ENCODE measurements at places on chromosomes 5 and 9.
A peak's percentile ranks its signal among the peaks of the same experiment; 100 is the strongest.

DNA sequence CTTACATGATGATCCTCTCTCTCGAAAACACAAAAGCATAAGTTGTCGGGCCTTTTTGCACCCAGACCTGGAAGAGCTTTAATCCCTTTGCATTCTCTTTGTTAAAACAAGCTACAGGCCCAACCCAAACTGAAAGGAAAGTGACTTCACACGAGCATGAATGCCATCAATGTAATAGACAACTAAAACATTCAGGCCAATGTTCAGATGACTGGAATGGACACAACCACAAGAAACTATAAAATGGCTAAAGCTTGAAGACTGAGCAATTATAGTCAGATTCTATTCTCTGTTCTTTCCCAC is 45.5 kb downstream of the RFX3 start:
- DNase-seq: no peak

GRCh38 chr5:5293029-5293428 is 129.4 kb upstream of the ICE1 start:
- no peak for DNase-seq

GRCh38 chr9:115939065-115939765 is 214.4 kb upstream of the PAPPA start:
- DNase-seq: no peak

DNA sequence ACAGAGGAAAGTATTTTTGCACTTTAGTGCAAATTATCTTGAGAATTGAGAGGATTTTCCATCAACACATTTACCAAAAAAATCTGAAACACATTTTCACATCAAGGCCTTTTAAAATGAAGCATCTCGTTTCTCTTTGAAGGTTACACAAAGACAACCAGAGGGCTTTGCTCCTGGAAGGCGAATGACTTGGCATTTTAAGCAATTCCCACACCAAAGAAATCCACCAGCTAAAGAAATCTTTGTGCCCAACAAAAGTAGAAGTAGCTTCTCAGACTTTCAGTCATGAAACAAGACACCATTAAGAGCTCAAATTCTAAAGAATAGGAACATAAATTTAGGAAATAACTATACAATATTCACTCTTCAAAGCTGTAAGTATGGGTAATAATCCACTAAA is 59.9 kb downstream of the HABP4 start:
- DNase-seq: no peak

DNA sequence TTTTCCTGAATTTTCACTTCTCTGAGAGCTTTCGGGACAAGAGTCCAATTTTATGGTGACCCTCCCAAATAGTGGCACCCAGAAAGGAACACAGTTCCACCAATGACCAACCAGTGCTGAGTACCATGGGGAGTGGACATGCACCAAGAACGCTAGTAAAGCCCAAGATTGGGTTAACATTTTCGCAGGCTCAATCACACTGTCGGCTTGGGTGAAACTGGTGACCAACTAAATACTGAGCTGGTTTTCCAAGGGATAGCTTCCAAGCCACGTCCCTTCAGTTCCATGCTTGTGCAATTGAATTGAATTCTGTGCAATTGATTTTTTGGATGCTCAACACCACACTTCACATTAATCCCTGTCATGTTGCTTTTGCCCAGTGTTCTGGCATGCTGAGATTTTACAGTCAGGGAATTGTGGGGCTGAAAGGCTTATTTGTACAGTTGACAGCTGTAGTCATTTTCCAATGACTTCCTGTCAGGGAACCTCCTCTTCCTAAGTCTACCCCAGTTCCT is 37.6 kb upstream of the TRMT10B start:
- no peak for DNase-seq

DNA sequence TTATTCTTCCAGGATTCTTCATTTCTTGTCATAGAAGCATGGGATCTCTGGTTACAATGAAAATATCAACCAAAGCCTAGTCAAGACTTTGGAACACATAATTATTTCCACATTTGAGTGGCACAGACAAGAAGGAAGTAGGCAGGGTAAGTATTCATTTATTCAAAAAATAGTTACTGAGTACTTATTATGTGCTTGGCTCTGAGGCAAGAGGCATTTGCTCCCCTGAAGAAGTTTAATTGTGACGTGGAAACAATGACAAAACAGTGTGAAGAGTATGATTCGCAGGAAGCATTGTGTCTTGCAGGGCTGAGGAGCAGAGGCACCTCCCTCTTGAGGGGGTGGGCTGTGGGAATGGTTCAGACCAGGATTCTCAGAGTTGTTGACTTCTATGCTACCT is 45.0 kb upstream of the TNFSF15 start:
- DNase-seq: no peak

GRCh38 chr5:131212471-131213021 is 41.8 kb downstream of the LYRM7 start:
- DNase-seq: no peak

DNA sequence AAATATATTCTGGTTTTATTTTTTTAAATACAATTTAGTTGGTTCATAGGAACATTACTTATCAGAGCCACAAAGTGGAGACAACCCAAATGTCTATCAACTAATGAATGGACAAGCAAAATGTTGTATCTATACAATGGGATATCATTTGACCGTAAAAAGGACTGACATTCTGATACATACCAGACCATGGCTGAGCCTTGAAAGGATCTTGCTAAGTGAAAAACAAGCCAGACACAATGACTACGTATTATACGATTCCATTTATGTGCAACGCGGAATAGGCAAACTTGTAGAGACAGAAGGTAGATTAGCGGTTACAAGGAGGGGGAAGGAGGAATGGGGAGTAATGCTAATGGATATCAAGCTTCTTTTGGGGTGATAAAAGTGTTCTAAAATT is 621.6 kb downstream of the BNC2 start:
- no peak for DNase-seq

DNA sequence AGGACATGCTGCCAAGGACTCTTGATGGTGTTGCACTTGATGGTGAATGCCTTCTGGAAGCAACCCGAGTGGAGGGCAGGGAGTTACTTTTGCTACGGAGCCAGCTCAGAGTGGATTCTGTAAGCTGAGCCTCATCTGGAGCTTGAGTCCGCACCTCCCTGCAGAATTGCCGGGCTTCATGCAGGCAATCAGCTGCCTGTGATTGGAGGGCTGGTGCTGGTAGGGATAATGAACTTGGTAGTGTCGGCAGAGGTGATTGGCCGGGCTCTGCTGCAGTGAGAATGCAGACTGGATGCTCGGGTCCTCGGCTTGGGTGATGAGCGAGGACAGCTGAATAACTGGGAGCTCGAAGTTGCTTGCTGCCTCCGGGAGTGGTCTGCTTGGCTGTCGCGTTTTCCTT is 23.1 kb downstream of the SLC25A25 start:
- peak; percentile 54 for DNase-seq

GRCh38 chr5:137758121-137758520 is 4.0 kb upstream of the HNRNPA0 start:
- no peak for DNase-seq

DNA sequence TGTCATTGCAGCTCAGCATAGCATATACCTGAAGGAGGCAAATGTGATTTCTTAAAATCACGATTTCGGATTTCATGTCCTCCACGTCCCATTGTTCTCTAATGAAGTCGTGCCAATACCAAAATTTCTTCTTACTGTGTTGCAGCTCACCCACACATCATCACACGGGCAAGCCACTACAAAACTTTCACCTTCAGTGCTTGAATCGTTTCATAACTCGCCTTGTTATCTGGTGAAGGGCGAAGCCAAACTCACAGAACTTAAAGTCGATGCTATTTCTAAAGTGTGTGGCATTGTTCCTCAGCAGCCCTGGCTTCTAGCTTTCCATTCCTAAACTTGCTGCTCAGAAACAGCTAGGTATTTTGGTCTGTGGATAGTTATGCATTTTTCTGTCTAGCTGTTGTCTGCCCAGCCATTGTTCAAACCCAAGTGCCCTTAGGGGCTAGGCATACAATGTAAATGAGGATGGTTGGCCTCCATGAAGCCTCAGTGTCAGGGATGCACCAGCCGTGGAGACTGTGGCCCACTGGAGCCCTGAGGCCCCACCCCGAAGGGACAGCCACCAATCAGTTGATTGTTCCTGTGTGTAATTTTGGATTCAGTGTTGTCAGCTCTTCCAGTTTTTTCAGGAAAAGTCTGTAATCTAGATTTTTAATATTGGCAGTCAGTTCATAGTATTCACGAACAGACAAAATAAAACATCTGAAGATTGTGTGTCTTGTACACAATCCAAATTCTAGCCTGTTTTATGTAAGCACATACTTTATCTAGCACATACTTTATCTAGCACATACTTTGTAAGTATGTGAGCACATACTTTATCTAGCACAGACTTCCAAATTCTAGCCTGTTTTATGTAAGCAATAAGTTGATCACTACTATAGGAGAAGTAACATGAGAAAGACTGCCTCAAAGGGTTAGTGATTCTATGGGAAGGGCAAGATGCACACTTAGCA is 112.8 kb downstream of the DAPK1 start:
- no peak for DNase-seq

- DNase-seq: no peak
Observed at GRCh38 chr5:759111-759751, 25.3 kb downstream of the ZDHHC11B start.

DNA sequence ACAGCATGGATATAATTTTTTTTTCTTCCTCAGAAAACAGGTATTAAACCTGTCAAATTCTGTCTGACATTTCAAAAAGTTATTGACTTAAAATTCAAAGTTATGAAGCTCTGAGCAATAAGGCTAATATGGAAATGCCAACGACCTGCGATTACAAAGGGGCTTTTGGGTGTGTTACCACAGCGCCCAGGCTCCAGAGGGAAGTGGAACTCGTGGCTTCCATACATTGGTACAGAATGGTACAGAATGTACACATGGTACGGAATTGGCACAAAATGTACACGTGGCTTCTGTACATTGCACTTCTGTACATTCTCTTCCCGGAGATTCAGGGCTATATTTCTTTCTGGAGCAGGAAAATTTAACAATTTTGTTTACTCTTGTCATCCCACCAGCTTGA is 225.1 kb upstream of the TBCA start:
- DNase-seq: no peak

- DNase-seq: no peak
Observed at GRCh38 chr5:141529873-141530272, 41.0 kb downstream of the PCDHGC5 start.

- DNase-seq: no peak
Observed at GRCh38 chr5:173493040-173493439, 123.4 kb downstream of the BOD1 start.

GRCh38 chr9:93906195-93906880 is 48.8 kb downstream of the BARX1 start:
- no peak for DNase-seq

GRCh38 chr9:88814577-88814976 is 176.7 kb upstream of the S1PR3 start:
- no peak for DNase-seq

- no peak for DNase-seq
Observed at GRCh38 chr5:58446024-58446423, 13.9 kb downstream of the PLK2 start.

DNA sequence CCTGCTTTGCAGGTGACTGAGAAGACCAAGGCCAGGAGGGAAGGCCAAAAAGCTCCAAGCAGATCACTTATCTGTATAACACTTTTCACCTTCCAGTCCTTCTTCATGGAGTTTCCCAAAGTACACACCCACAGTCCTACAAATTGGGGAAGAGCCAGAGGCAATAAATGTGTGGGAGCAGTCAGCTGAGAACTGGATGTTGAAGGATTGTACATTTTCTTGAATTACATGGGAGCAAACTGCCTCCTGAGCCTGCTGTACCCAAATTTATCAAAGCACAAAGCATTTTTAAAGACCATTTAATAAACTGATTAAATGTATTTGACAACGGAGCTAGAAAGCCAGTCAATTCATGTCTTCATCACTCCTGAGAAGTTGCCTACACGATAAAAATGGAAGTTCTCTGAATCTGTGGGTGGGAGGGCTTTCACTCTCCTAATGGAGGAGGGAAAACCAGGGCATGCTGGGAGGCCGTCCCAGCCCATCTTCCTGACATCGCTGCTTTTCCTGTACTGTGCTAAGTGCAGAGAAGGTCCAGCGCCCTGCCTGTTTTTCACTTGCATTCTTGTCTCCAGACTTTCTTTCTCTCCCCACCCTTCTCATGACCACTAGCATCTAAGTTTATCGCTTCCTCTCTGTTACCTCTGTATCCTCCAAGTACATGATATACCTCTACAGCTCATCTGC is 79.0 kb downstream of the KCNIP1 start:
- no peak for DNase-seq

DNA sequence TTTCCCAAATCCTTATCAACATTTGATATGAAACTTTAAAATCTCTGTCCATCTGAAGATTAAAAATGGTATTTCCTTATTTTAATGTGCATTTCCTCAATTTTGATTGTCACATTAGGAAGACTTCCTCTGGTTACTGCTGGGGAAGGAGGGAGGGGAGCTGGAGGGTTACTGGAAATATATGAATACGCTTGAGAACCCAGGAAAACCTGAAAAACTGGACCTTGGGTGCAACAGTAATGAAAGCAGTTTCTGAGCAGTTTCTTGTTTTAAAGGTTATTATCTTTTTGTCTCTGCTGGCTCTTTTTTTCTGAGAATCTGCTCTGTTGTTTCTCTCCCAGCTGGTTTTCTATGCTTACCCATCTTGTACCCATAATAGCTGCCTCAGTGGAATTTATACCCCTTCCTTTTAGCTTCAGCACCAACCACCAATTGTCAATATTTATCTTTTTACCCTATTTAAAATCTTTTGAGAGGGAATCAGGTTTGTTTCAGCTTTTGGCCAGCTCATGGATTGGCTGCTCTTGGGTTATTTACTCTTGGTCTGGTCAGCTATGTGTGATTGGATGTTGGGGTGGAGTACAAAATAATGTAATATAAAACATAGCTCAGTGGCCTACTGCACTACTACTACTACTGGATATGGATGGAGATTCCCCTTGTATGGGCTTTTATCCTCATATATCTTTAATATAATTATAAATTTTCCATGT is 67.4 kb downstream of the UNC13B start:
- no peak for DNase-seq

DNA sequence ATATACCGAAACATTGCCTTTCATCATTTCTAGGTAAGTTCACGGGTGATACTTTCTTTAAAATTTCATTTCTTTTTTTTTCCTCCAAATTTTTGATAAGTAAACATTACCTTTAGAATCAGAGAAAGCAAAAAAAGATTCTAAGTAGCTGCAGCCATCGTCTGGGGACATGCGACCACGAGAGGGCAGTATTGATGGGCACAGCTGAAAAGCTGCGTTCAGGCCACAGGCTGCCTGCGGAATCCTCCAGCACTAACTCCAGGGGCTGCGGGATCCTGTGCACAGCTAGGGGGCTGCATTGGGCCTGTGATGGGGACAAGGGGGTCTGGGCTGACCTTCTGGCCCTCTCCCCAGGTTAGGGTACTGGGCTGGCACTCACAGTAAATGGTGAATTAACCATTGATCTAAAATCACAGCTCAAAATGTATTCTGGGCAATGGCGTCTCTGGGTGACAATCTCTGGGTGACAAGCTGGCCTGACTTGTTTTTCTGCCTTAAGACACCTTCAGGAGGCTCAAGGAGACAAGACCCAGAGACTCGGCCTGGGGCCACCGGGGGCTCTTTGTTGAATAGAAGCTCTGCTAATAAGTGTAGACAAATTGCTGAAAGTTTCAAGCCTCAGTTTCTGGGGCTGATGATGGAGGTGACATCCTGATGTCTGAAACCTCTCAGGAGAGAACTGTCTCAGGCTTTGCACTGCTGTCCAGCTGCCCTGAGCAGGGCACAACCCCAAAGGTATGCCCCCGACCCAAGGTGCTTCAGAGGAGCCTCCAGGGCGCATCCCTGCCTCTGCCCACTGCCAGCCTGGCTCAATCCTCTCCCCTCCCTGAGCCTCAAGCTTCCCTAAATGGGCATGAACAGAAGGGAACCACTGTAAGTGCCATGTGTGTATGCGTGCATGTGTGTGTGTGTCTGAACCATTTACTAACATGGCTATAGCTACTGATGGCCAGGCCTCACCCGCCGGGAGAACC is 44.3 kb upstream of the SARDH start:
- peak; percentile 25 for DNase-seq

Measured in NCI-H1417 (cell line).